ENCODE measurements at places on chromosomes 5 and 9. TPM values are rescaled to one million over a fixed set of nuclear protein-coding genes. Genes with fewer than 3 reads are reported as not detected.

Gene OR1N2
- polyA plus RNA-seq: not detected

Gene SVEP1
- not detected for polyA plus RNA-seq

Gene RGS7BP
- polyA plus RNA-seq: not detected

Gene DAB2IP
- not detected for polyA plus RNA-seq

Gene GABRA1
- not detected for polyA plus RNA-seq

Gene SPTLC1
- polyA plus RNA-seq: 26.7 TPM

Gene PCDH1
- polyA plus RNA-seq: 0.10 TPM

Gene GNAQ
- 0.39 TPM for polyA plus RNA-seq

Gene C5orf34
- polyA plus RNA-seq: 0.74 TPM

Gene GADD45G
- polyA plus RNA-seq: 1.1 TPM

Gene LCN12
- not detected for polyA plus RNA-seq

Gene SLC6A18
- polyA plus RNA-seq: not detected

Gene PCAT7
- polyA plus RNA-seq: not detected

Gene ZNF608
- 6.4 TPM for polyA plus RNA-seq

Gene NR2F1-AS1
- polyA plus RNA-seq: not detected

Gene DIRAS2
- polyA plus RNA-seq: not detected

Gene GRM6
- not detected for polyA plus RNA-seq

Gene ANKRD34B
- not detected for polyA plus RNA-seq

Gene SLC34A3
- polyA plus RNA-seq: not detected

Gene NEUROG1
- polyA plus RNA-seq: not detected

Gene ACOT12
- polyA plus RNA-seq: not detected

Gene ROPN1L
- polyA plus RNA-seq: 0.48 TPM

Gene EFNA5
- not detected for polyA plus RNA-seq

Gene SPACA9
- 4.6 TPM for polyA plus RNA-seq

Gene MLANA
- not detected for polyA plus RNA-seq

Gene PRSS3
- polyA plus RNA-seq: not detected

Gene TLE4
- 20.4 TPM for polyA plus RNA-seq

Gene LHX3
- not detected for polyA plus RNA-seq

Gene PLPP7
- 1.7 TPM for polyA plus RNA-seq
